Stimulated activated CD4-positive, alpha-beta T cell treated with anti-CD3 and anti-CD28 coated beads, Interleukin-12 subunit alpha, Interleukin-12 subunit beta, amount 100 ng/mL, for 48 hours (primary cell): ENCODE measurements at places on chromosomes 2 and 18.
A peak's percentile ranks its signal among the peaks of the same experiment; 100 is the strongest.

DNA sequence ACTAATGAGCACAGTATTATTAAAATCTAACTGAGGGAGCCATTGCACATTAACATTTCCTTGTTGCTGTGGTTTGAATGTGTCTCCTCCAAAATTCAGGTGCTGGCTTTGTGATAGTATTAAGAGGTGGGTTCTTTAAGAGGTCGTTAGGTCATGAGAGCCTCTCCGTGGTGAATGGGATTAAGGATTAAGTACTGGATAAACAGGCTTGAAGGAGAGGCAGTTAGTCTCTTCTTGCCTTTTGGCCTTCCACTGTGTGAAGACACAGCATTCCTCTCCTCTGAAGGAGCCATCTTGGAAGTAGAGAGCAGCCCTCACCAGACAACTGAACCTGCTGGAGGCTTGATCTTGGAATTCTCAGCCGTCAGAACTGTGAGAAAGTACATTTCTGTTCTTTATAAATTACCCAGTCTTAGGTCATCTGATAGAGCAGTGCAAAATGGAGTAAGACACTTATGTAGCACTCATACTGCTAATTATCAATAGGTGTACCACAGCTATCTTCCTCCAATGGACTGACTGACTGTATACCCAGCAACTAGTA is 182.7 kb downstream of the MYO3B start:
- DNase-seq: no peak

DNA sequence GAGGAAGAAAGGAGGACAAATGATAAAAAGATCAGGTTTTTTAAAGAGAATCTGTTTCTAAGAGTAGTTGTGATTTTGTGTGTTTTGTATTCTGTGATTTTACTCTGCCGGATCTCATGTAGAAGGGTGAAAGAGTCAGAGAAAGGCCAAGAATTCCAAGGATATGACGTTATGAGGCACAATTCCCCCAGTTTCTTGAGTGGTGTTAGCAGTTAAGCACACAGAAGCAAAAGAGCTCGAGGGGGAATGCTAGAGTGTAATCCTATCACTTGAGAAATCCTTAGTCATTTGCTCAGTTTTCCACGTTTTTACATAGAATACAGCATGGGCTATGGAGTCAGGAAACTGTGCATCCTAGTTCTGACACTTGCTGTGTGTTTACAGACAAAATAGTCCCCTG is 34.8 kb downstream of the METTL4 start:
- DNase-seq: no peak

GRCh38 chr2:45040786-45041185 is 31.5 kb upstream of the SIX2 start:
- no peak for DNase-seq

DNA sequence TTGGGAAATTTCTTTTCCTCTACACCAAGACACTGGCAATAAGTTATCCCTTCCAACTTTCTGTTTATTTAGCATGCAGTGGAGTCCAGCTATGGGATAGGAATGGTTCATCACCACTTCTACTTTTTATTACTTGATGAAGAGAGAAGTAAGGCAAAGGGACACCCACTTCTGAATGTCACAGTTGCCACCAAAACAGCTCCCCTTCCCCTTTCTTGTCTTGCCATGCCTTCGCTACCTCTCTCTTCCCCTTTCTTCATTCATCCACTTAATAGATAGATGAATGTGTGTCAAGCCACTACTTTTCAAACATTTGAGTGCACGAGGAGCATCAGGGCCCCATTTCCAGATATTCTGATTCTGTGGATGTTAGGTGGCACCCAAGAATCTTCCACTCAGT is 59.6 kb downstream of the KCTD18 start:
- DNase-seq: no peak

DNA sequence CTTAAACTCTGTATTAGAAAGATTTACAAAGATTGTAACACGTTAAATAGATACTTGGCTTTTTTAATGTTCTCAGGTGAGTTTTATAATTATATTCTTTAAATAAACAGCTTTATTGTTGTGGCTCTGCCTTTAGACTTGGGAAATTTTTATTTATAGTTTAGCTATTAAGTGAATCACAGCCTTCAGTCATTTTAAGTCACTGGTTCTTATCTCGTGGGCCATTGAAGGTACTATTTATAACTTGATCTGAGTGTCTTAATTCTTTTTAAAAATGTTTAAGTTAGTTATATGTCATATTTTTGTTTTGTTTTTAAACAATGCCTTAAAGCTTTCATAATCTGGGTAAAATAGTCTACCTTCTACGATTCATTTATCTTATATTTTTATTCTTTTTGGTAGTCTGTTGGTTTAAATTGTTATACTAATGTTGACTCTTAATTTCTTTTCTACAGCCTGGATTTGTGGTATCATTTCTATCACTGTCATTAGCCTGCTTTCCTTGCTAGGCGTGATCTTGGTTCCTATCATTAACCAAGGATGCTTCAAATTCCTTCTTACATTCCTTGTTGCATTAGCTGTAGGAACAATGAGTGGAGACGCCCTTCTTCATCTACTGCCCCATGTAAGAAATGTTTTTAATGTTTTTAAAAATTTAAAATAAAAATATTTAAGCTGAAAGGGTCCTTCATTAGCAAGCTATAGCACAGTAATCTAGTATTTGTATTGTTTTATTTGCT is 49.3 kb downstream of the SLC39A10 start:
- DNase-seq: no peak

DNA sequence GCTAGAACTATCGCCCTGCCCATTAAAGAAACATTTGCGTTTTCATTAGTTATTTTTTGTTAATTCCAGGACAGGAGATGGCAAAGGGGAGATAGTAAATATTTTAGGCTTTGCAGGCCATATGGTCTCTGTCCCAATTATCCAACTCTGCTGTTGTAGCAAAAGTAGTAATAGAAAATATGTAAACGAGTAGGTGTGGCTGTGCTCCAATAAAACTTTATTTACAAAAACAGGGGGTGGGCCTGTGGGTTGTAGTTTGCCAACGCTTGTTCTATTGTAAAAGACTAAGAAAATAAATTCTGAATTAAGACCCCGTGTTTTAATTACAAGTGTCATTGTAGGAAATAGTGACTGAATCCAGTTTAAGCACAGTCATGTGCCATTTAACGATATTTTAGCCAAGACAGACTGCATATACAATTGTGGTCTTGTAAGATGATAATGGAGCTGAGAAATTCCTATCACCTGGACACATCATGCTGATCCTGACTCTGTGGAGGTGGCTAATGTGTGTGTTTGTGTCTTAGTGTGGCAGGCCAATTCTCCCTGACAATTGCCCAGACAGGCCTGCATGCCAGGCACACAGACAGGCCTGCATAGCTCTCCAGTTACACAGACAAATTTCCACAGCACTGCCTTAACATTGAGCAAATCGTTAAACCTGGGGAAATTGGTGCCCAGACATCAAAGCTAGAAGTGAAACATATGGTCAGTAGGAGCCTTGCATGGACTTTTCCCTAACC is 76.4 kb downstream of the SKA1 start:
- DNase-seq: no peak

GRCh38 chr2:17190527-17190926 is 327.7 kb downstream of the RAD51AP2 start:
- DNase-seq: no peak

GRCh38 chr18:57243624-57244179 is 96.8 kb downstream of the BOD1L2 start:
- DNase-seq: no peak

- DNase-seq: peak; percentile 58
These were observed 28.3 kb upstream of the NT5DC4 start for GRCh38 chr2:112692495-112692911.

DNA sequence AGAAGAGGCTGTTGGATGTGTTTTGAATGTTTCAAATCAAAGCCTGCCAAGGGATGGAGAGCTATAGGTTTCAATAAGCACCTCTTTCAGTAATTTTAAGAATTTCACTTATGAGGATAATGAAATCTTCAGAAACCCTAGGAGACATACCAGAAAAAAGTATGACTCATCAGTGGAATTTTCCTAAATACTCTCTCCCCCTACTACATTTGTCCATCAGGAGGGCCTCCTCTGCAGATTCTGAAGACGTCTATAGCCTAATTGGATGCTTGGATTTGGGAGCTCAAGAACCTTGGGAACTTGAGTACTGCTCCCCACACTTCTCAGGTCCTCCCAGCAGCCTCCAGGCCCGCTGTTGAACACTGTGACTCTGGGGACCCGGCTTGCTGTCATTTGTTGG is 374.3 kb downstream of the SLC4A3 start:
- no peak for DNase-seq

DNA sequence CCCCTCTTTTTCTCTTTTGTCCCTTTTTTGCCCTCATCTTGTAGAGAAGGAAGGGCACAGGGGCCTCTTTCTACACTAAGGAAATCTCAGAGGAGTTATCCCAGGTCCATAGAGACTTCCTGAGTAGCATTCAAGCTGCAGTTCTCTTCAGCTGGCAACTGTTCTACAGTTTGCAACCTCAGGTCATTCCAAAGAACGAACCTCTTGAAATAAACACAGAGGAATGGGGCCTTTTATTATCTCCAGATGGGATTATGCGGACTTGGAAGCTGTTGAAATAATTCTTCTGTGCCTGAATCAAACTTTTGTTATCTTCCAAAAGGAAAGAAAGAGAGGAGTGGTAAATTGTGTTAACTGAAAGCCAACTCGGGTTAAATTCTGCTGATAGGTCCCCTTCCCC is 31.0 kb upstream of the NFE2L2 start:
- DNase-seq: no peak

DNA sequence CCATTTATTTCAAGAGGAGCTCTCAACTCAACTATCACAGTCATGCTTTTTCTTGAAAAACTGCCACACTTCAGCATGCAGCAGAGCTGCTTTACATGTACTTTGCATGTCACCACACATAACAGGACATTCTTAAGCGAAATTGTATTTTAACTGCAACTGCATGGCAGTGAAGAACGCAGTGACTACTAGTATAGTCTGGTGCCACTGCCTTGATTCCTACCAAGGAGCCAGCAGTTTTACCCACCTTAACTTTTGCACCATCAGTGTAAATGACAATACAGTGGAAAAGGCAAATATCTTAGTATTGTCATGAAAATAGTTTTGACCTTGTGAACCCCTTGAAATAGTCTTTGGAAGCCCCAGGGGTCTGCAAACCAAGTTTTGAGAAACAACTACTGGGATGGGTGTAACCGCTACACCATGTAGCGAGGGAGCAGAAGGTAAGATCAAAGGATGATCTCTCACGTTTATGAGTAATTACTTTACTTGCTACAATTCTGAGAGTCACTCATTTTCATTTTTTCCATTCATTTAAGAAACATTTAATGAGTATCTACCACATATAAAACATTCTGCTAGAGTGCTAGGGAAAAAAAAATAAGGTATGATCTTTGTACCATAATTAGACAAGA is 32.3 kb upstream of the MPP4 start:
- no peak for DNase-seq

GRCh38 chr2:95063086-95063958 is 37.8 kb downstream of the MAL start:
- no peak for DNase-seq

DNA sequence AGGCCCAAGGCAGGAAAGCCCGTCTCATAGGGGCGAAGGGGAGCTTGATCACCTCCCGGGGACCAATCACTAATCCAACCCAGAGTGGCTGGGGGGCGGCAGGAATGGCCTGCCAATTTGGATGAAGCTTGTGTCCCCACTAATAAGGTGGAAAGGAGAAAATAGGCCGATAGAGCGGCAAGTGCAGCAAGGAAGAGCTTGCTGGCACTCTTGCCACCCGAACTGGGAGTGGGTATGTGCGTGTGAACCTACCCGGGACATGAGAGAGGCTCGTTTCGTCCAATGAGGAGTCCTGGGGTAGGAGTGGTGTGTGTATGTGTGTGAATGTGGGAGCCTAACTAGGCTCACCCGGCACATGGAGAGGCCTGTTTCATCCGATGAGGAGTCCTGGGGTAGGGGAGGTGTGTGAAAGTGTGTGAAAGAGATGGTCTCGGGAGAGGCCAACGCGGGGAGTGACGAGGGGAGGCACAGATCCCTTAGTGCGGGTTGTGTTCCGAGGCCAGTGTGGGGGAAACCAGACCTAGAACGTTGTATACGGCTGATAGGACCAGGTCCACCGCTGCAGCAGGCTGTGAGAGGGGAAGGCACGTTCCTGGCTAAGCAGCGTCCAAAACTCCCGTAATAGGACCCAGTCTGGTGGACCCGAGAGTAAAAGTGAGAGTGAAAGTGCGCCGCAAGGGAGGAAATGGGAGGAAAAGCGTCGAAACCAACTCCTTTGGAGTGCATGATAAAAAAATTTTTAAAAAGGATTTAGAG is 47.1 kb upstream of the SELENOI start:
- DNase-seq: peak; percentile 16

DNA sequence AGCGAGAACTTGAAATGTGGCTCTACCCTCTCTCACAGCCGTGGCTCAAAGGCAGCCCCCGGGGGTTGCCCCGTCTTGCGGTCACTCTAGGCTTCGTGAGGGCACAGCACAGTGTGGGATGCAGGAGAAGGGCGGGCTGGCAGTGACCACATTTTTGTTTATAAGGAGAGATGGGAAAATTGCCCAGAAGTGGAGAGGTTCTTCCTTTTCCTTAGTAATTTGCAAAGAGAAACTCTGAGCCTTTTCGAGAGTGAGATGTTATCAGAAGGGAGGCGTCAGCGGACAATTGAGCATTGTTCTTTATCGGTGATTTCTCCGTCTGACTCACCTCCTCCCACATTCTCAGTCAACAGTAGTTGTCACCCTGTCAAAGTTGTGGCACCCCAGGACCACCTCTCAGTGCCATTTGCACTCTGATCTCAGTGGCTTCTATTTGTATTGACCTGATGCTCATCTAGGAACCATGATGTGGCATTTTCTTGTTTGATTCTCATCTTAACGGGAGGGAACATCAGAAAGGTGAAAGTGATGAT is 89.6 kb downstream of the ACAA2 start:
- DNase-seq: peak; percentile 1

DNA sequence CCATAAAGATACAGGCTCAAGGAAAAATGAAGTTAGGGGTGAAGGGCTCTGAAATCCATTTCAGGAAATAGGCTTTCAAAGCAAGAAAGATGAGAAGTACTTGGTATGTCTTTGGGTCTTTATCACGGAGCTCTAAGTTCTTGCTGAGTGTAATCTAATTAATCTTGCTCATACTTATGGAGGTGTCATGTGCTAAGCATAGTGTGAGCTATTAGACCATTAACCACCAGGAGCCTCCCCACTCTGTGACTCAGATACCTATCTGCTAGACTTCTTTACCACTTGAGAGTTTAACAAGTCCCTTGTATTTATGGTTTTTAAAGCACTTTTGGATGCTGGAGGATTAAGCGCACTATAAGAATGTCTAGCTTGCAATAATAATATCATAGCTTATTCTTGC is 678.7 kb downstream of the EPHA4 start:
- no peak for DNase-seq
